Mucosa of gallbladder (tissue), 1 donor: ENCODE measurements at places on chromosomes 3 and 15. TPM values are rescaled to one million over a fixed set of nuclear protein-coding genes. Genes with fewer than 3 reads are reported as not detected.

- DNase-seq = peak; percentile 16
Measured at GRCh38 chr3:96267577-96267976, 546.8 kb upstream of the EPHA6 start.

GRCh38 chr3:112803467-112803866, 43.2 kb downstream of the CD200R1L start:
- DNase-seq = no peak

DNA sequence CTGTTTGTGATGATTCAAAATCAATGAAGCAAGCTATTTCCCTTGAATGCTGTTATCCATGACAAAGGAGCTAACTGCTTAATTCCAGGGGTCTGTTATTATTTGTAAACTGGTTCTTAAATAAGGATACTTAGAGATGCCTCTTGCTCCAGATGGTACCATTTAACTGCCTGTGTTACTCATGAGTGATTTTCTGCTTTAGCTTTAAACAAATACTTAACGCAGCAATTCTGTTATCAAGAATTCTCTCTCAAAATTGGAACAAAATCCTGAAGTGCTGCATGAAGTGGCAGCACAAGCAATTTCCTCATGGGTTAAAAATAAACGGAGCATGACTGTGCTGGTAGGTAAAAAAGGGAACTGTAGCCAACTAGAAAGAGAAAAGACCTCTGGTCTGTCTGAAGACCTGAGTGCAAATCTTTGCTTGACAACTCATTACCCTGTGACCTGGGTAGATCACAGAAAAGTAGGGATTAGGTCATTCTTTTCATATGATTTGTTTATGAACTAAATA, 62.5 kb upstream of the GBE1 start:
- DNase-seq = no peak

The GPR149 gene
- total RNA-seq = not detected

The ITGA11 gene
- 2.6 TPM for total RNA-seq
